Stimulated activated CD4-positive, alpha-beta T cell treated with anti-CD3 and anti-CD28 coated beads, TNF-alpha, amount 100 ng/mL, for 1 hour (primary cell): ENCODE measurements at places on chromosomes 3 and 15.

- DNase-seq: no peak
Observed at GRCh38 chr3:149145974-149146373, 16.5 kb downstream of the HPS3 start.

DNA sequence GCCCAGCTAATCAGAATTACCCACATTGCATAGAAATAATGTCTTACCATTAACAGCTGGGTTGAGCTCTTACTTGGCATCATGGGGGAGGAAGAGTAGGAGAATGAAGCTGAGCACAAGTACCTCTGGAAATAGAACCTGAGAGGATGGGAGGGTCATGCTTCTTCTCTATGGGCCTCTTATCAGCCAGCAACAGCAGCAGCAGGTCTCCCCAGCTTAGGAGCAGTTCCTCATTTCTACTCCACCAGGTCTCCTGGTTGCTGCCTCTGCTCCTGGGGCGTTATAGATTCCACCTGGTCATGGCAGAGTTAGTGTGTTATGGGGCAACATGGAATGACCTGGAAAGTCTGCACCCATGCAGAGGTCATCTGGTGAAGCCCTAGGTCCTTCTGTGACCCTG lies 3.4 kb downstream of the FSD2 start:
- no peak for DNase-seq

- DNase-seq: no peak
Observed at GRCh38 chr3:151918253-151919029, 45.0 kb downstream of the SUCNR1 start.

DNA sequence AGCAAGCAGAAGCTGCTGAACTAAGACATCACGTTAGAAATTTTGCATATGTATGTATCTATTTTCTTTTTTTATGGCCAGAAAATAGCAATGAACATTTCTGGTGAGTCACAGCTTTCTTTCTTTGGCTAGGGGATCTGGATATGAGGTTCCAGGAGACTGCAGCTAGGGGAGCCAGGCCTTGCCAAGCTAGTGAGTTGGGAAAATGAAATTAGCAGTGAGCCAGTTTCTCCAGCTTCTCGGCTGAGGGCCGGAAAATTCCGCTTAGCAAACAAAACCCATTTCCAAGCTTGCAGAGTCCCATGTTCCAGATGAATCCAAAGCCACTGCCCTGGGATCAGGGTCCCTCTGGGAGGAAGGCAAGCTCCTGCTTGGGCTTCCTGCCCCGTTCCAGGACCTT lies 137.6 kb downstream of the SRGAP3 start:
- no peak for DNase-seq

DNA sequence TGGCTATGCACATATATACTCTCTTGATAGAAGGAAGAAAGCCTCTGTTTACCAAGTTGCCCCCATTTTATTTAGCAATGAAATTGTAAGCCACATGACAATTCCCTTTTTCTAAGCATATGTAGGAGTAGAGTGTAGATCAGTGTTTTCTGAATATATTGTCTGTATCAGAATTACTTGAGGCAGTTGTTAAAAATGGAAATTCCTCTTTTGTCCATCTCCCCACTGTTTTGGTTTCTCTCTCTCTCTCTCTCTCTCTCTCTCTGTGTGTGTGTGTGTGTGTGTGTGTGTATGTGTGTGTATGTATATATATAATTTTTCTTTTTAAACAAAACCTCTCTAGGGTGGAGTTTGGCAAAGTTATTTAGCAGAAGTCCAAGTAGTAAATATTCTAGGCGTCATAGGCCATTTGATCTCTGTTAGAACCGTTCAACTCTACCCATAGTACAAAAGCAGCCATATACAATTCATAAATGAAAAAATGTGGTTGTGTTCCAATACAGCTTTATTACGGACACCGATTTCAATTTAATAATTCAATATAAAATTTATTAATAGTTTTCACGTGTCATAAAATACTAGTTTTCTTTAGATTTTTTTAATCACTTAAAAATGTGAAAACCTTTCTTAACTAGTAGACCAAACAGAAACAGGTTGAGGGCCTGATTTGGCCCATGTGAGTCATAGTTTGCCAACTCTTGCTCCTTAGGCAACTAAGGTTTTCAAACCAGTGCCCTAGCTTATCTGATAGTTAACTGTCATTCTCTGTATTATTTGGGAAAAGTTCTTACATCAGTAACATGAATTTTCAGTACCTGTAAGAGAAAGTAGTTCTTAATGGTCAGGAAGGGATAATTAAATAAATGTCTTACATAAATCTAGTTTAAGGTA lies 39.8 kb downstream of the UBE2E1 start:
- no peak for DNase-seq

GRCh38 chr3:71376911-71377310 lies 206.6 kb downstream of the FOXP1 start:
- no peak for DNase-seq

GRCh38 chr15:81024265-81024872 lies 23.6 kb downstream of the TLNRD1 start:
- no peak for DNase-seq

- DNase-seq: no peak
Observed at GRCh38 chr15:62739082-62739481, 303.5 kb upstream of the TPM1 start.

DNA sequence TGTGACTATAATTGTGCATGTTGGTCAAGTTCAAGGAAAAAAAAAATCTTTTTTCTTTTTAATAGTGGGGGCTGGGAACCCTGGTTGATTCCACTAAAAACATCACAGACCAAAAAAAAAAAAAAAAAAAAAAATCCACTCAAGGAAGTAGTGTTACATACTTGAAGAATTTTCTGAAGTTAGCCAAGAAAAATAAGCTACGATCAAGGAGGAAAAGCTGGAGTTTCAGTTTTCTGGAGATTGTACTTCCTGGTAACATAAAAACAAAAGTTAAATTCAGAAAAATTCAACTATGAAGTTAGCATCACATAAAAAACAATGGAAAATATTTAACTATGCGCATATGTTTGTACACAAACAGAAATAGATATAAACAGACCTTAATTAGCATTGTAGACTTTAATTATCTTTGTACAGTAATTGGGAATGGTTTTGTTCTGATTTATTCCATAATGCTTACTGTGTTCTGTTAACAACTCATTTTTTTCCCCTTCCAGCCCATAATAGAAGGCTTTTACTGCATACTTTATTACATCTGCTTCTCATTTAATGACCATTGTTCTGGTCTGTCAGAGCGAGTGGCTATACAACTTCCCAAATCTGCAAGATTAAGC lies 194.3 kb downstream of the RORA start:
- no peak for DNase-seq

GRCh38 chr3:122615303-122615702 lies 37.9 kb downstream of the PARP15 start:
- no peak for DNase-seq

DNA sequence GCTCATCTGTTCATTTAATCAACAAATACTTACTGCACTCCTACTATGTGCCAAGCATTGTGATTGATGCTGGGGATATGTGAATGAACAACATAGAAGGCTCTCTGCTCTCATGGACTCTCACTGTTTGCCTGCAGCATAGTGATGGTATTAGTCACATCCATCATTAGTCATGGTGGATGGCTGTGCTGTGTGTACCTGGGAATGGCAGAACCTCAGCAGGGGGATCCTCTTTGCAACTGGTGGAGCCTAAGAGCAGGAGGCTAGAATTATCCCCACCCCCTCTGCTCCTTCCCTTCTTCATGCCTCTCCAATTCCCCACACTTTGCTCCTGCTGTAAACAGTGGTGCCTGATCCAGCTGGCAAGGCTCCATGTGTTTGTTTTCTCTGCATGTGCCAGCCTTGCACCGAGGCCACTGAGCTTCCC lies 20.5 kb downstream of the BOC start:
- no peak for DNase-seq

- no peak for DNase-seq
Observed at GRCh38 chr3:141255846-141256261, 24.2 kb downstream of the PXYLP1 start.

- no peak for DNase-seq
Observed at GRCh38 chr3:32831062-32831461, 13.3 kb downstream of the TRIM71 start.

DNA sequence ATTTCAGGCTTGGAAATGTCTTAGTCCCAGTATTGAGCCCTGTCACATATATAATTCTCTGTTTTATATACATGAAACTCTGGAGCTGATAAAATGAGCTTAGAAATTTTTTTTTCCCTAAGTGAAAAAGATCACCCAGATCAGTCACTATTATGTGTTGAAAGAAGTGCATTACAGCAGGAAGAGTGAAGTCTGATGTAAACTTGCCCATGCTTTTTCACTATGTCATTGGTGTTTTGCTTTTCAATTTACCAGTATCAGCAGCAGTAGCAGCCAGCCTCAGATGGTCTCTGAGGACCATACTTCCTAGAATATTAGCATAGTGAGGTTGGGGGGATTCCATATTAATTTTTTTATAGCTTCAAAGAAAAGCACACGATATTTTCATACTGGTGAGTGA lies 255.6 kb upstream of the KCNH8 start:
- no peak for DNase-seq

GRCh38 chr15:66836231-66837030 lies 134.4 kb downstream of the SMAD6 start:
- no peak for DNase-seq

DNA sequence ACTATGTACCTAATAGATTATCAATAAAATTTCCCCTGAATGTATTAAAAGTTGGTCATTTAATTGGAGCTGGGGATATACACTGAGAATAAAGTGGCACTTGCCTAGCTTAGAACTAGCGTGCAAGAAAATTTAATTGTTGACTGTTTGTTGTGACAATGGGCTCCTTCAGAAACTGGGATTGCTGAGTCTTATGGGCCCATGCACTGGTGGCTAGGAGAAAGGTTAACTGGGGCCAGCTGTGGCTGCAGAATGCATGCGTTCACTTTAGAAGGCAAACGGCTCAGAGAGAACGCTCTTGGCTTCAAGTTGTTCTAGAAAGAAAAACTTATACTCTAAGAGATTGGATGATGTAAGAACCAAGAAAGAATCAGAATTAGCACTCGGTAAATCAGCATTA lies 18.7 kb upstream of the LPP start:
- DNase-seq: no peak

DNA sequence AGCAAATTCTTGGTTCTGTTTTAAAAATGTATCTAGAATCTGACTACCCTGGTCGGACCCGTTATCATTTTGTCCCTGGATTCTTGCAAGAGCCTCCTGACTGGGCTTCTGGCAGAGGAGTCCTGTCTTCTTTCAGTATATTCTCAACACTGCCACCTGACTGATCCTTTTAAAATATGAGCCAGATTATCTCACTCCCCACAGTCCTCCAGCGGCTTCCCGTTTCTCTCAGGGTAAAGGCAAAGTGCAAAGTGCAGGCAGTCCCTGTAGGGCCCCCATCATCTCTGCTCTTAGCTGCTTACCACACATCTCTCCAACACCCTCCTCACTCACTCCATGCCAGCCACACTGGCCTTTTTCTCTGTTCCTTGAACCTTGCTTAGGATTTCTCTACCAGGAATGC lies 28.4 kb downstream of the CRTC3 start:
- DNase-seq: no peak

- DNase-seq: no peak
Observed at GRCh38 chr3:148625095-148625736, 72.5 kb upstream of the AGTR1 start.

- no peak for DNase-seq
Observed at GRCh38 chr3:30555968-30556367, 50.4 kb upstream of the TGFBR2 start.

- no peak for DNase-seq
Observed at GRCh38 chr3:10637342-10637741, 132.0 kb upstream of the ATP2B2 start.

DNA sequence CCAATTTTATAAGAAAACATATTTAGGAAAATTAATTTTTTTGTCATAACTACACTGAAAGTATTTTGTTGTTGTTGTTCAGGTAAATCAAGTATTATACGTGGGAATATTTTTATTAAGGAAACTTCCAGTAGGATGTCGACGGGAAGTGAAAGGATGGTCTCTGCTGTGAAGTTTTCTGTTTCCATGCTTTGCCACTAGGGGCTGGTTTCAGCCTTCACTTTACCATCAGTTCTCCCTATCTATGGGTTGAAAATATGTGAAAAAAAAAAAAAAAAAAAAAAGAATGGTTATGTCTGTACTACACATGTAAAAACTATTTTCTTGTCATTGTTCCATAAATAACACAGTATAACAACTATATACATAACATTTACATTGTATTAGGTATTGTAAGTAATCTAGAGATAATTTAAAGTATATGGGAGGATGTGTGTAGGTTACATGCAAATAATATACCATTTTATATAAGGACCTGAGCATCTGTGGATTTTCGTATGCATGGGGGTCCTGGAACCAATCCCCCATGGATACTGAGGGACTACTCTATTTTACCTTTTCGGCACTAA lies 136.7 kb downstream of the SMAD6 start:
- DNase-seq: no peak

DNA sequence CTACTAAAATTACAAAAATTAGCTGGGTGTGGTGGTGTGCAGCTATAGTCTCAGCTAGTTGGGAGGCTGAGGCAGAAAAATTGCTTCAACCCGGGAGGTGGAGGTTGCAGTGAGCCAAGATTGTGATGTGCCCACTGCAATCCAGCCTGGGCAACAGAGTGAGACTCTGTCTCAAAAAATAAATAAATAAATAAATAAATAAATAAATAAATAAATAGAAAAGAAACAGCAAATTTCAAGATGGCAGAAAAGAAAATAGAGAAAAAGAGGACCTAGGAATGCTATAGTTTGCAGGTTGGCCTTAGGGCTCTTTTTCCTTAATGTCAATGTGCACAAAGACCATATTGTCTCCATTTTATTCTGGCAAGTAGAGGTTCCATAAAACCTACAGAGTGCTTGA lies 28.2 kb downstream of the IQCF6 start:
- no peak for DNase-seq

DNA sequence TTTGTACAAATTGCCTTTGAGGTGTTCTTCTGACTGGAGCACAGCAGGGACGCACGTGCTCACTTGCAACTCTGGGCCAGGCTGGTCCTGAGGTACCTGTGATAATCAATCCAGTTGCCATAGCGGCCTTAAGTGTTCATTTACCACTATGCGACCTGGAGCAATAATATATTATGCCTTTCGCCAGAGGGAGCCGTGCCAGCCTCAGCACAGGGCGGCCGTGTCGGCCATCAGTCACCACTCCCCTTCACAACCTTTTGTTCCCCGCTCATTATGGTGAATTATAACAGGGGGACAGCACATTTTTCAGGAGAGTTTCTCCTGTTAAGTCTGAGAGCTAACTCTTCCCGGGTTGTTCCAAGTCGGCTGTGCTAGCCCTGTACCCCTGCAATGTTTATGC lies 289.7 kb downstream of the RORA start:
- DNase-seq: no peak

DNA sequence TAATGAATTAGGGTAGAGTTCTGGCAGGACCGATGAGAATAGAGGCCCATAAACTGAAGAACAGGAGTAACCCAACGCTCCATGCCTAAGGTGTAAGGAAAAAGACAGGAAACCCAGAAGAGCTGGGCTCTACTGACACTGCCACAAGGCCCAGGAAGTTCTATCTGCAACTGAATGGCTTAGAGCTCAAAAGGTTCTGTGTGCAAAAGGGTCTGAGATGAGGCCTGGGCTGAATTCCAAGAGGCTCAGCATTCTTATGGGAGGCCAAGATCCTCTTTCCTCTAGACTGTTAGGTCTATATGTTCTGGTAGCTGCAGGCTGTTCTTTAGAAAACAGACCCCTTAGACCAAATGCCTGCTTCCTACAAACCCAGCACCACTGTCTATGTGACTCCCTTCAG lies 30.5 kb upstream of the PRSS50 start:
- DNase-seq: no peak

- DNase-seq: no peak
Observed at GRCh38 chr3:135329479-135329878, 534.4 kb downstream of the EPHB1 start.

- DNase-seq: no peak
Observed at GRCh38 chr15:65248511-65249255, 37.4 kb upstream of the CILP start.
